ENCODE measurements at places on chromosomes 2 and 18.

GRCh38 chr18:75587131-75587530 is 159.6 kb upstream of the SMIM21 start:
- no peak for DNase-seq

DNA sequence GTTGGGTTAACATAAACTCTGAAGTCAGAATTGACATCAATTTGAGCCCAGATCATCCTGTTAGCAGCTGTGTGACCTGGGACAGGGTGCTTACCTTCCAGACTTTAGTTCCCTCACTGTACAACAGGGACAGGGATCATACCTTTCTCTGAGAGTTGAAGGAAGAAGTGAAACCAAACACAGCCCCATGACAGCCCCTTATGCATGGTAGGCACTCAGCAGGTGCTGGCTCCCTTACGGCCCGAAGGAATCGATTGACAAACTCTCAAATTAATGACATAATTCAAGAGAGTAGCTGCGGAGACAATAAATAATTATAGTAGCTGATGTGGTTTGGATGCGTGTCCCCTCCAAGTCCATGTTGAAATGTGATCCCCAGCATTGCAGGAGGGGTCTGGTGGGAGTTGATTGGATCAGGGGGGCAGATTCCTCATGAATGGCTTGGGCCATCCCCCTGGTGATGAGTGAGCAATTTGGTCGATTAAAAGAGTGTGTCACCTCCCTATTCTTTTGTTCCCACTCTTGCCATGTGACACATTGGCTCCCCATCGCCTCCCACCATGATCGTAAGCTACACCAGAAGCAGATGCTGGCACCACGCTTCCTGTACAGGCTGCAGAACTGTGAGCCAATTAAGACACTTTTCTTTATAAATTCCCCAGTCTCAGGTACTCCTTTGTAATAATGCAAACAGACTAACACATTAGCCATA is 72.4 kb downstream of the ODC1 start:
- no peak for DNase-seq

- no peak for DNase-seq
Observed at GRCh38 chr2:171327043-171327496, 106.7 kb downstream of the METTL8 start.

DNA sequence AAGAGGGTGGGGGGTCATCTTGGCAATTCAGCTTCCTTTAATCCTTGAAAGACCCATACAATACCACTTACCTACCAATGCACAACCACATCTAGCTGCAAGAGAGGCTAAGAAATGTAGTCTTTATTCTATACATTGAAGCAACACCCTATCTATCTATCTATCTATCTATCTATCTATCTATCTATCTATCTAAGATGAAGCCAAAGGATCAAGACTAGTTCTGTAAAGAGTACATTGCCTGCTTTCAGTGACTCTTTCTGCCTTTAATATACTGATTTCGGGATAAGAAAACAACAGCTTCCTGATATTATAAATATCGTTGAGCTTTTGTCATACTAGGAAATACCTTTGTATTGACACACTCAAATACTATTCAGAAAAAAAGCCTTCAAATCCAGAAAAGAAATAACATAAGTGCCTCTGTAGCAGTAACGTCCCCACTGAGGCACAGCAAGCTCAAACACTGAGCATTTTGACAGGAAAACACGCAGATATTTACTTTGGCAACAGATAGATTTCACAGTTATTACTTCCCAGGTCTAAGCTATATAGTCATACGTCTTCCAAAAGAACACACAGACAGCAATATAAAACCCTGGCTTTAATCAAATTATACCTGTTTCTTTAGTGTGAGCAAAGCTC is 139.4 kb upstream of the SERTAD2 start:
- DNase-seq, result no peak

DNA sequence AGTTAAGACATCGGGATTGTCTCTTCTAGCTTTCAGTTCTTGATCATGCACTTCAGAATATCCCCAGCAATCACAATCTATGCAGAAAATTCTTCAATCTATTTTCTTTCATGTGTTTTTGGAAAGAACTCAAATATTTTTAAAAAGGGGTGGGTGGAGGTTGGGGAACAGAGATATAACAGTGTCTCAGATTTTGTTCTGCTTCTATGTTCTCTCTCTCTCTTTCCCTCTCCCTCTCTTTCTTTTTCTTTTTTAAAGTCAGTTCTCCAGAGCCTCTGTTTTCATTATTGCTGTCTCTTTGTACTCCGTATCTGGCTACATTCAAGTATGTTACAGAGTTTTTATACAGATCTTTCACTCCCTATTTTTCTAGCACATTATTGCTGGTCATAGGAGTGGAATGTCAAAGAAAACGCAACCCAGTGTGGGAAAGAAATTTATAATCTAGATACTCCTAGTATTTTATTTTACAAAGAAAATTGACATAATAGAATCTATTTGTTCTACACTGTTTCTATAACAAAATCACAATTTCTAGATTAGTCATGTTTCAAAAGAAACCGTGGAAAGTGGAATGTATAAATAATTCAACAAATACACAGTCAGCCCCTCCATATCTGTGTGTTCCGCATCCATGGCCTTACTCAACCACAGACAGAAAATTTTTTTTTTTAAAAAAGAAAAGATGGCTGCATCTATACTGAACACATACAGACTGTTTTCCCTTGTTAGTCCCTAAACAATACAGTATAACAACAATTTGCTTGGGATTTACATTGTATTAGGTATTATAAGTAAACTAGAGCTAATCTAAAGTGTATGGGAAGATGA is 11.2 kb upstream of the NEMP2 start:
- DNase-seq, result no peak

GRCh38 chr2:172259827-172260226 is 157.1 kb upstream of the DLX2 start:
- DNase-seq, result no peak

DNA sequence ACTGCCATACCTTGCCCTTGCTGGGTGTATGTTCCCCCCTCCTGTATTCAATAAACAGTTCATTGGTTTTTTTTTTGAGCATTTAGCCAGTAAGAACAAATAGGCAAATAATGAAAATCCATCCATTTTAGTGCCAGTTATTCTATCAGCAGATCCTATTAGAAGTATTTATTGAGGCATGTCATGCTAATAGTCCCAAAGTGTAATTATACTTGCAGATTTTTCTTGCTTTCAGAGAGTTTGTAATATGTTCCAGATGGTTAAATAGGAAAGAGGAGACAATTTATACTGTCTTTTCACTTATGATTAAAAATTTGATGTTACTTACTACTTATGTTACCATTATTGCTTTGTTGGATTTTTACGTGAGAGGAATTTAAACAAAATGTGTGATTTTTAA is 127.6 kb downstream of the NCOA1 start:
- DNase-seq, result no peak

DNA sequence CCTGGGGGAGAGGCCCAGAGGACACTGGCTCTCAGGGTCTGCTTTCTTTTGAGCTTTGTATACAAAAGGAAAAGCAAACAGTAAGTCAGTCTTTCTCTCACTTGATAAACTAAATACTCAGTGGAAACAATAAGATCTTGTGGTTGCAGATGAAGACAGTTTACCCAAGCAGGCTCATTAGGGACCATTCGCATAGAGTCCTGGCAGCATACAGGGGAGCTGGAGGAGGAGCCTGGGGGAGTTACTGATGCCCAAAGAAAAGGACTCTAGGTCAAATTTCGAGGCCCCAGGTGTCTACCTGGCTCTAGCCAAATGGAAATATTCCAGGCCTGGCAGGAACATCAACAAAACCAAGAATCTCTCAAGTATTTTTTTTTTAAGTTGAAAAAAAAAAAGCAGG is 225.3 kb downstream of the CNTNAP5 start:
- DNase-seq, result no peak

GRCh38 chr2:24730481-24730880 is 62.7 kb downstream of the PTRHD1 start:
- DNase-seq, result no peak

- no peak for DNase-seq
Observed at GRCh38 chr2:9156483-9156882, 50.1 kb upstream of the ASAP2 start.

GRCh38 chr2:100757621-100758394 is 62.1 kb upstream of the NPAS2 start:
- DNase-seq, result no peak

GRCh38 chr18:52190631-52191030 is 149.4 kb upstream of the DCC start:
- DNase-seq, result no peak

All from stimulated activated CD4-positive, alpha-beta T cell treated with anti-CD3 and anti-CD28 coated beads, TNF-alpha, amount 100 ng/mL, for 4 hours (primary cell).